Urinary bladder (tissue), 4 donors: ENCODE measurements at places on chromosomes 5 and 9. TPM values are rescaled to one million over a fixed set of nuclear protein-coding genes. Genes with fewer than 3 reads are reported as not detected.
A peak's percentile ranks its signal among the peaks of the same experiment; 100 is the strongest.

RGS7BP gene
- polyA plus RNA-seq: 2.3 TPM

FAXDC2 gene
- 47.8 TPM for polyA plus RNA-seq

TMEM171 gene
- 0.23 TPM for polyA plus RNA-seq

ROR2 gene
- 33.7 TPM for polyA plus RNA-seq

PRDM9 gene
- polyA plus RNA-seq: not detected

SHISAL2B gene
- not detected for polyA plus RNA-seq

ARHGEF28 gene
- polyA plus RNA-seq: 2.3 TPM

DNA sequence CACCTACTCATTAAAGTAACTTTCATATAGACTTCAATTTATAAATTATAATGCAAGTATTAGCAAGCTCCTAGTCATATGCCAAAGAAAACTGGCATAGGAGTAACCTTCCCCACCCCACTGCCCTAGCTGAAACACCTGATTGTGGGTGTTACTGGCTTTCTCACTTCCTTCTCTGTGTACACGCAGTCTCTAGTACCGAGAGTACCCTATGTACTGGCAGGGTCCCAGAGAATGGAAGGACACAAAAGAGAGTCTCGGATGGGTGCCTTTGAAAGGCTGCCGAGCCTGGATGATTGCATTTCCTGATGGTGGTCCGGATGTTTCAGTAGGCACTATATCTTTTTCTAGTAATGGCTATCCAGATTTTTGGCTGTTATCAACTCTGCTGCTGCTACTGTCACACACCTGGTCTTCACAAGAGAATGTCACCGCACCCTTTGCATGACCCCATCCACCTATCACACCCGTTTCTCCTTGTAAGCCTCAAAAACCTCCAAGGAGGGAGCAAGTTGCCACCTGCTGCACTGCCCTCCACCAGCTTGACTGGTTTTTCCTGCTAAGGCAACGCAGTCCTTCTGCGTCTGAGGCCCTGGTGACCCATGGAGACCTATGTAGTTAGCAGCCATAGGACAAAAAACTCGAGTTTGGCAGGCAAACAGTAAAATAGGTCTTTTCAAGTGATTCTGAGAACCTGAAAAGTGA, 53.8 kb upstream of the CLINT1 start:
- peak; percentile 74 for DNase-seq

- DNase-seq: no peak
Measured at GRCh38 chr5:98933445-98934072, 4.8 kb upstream of the CHD1 start.

DNA sequence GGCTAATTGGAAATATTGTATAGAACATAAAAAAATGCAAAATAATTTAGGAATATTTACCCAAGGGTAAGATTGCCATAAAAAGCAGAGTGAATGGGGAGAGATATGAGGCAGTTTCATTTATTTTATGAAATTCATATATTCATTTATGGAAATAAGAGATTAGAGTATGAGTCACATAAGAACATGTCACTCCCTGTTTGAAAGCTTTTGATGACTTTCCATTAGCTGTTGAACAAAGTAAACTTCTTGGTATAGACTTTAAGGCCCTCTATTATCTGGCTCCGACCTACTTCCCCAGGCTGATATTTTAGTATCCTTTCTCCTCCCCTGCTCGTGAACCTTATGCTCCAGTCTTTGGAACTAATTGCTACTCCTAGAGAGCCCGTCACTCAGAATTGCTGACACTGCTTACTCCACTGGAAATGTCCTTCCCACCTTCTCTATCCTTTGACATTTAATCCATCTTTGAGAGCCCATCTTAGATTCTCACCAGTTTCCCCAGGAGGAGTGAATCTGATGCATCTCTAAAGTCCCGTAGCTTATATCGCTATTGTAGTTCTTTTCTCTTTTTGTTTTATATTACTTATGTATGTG, 8.9 kb upstream of the ACTBL2 start:
- DNase-seq: no peak

DNA sequence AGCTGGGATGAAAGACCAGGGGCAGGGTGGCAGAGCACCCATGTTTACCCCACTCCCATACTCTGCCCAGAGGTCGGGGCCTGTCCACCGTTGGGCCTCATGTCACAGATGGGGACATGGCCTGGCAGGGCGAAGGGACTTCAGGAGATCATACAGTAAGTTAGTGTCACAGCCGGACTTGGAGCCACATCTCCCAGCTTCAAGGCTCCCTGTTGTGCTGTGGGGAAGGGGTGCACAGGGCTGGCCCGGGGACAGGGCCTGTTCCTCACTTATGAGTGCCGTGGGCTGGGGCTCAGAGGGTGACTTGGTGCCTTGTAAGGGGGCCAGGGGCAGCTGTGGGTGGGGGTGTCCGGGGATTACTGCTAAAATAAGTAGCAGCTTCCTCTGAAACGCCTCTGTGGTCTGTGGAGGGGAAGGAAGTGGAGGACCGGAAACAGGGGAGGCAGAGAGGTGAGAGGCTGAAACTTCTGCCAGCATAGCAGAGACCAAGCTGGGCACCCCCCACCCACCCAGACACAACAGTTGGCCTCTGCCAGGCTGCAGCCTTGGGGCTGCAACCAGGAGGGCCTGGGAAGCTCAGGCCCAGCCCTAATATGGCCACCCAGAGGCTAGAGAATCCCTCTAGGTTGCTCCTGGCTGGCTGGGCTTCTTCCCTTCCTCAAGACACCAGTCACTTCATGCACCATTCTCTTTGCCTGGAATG, 41.1 kb upstream of the NEK6 start:
- DNase-seq: no peak

DNA sequence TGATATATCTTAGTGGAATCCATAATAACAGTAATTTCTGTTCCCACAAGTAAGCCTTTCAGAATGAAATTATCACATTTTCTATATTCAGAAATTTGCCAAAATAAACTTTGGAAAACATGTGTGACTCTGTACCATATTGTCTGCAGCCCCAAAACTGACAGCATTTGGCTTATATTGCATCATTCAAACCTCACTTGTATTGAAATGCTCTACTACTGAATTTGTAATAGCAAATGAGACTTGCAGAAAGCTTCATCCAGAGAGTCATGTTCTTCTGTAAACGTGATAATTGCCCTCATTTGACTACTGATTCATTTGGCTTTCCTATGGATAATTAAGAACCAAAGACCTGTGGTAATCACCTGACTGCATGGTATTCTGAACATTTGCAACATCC, 1249.5 kb upstream of the CDH18 start:
- DNase-seq: no peak

GRCh38 chr9:20518737-20519136, 103.6 kb downstream of the MLLT3 start:
- DNase-seq: no peak

GRCh38 chr5:135871268-135871915, 24.2 kb downstream of the IL9 start:
- no peak for DNase-seq
